ENCODE measurements at places on chromosomes 6 and 20.

GRCh38 chr6:98977671-98978292 is 30.0 kb upstream of the FBXL4 start:
- no peak for ATAC-seq

GRCh38 chr20:52035498-52035897 is 156.1 kb downstream of the ZFP64 start:
- ATAC-seq = no peak

GRCh38 chr20:47097691-47098622 is 203.3 kb downstream of the EYA2 start:
- ATAC-seq = no peak

- no peak for ATAC-seq
Measured at GRCh38 chr6:108200631-108201030, 34.8 kb downstream of the NR2E1 start.

- ATAC-seq = no peak
Measured at GRCh38 chr6:103085801-103086200, 1692.3 kb downstream of the GRIK2 start.
